HFF-Myc (cell line): ENCODE measurements at places on chromosomes 11 and 22.

GRCh38 chr11:59766542-59767224 is 11.5 kb downstream of the STX3 start:
- DNase-seq: no peak

DNA sequence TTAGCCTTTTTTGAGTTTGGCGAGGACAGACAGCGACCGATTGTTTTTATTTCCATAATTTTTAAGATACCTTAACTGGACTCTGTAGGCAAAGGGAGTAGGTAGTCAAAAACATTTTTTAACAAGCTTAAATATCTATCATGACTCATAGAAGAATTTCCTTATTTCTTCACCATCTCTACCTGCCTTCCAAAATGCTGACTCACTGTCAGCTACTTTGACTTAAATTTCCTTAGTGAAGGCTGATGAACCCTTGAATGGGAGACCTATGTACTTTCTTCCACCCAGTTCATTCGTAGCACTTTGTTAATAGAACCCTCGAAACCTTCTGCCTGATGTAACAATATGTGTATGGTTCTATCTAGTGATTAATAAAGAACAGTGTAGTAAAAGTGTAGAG is 1.1 kb upstream of the MTMR2 start:
- no peak for DNase-seq

DNA sequence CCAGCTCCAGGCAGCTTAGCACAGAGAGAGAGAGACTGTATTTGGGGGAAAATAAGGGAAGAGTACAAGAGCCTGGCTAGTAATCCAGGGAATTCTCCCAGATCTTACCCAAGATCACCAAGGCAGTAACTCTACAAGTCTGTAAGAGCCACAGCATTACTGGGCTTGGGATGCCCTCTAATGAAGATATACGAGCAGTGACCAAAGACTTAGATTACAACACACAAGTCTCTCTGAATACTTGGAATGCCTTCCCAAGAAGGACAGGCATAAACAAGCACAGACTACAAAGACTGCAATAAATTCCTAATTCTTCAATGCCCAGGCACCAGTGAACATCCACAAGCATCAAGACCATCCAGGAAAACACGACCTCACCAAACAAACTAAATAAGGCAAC is 17.7 kb downstream of the DNAJC24 start:
- no peak for DNase-seq

DNA sequence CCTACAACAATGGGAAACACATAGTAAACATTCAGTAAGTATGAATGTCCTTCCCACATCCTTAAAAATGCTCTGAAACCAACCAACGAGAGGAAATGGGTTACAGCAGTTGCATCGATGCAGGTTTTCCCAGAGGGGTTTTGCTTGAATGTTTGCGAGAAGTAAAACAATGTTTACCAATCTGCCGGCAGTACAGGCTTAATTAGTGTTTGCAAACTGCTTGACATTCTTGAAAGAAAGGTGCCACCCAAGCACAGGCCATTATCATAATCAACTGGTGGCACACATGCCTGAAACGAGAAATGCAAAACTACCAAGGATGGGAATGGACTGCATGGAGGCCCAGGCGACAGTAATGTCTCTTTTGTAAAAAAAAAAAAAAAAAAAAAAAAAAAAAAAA is 27.1 kb upstream of the OPCML start:
- no peak for DNase-seq

DNA sequence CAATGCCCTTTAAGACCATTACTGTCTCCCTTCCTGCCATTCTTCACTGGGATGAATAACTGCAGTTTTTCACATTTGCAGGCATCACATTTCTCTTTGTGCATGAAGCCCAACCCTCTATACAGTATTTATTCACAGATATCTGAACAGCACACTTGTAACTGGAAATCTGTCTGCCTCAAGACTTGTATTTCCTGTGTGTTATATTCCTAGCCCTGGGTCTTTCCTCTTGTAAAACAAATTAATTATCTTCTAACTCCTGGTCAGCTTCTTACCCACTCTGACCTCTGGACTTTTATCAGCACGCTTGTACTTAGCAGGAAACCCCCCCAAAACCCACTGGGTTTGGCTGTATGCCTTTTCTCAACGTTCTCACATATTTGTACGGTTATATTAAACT is 2.0 kb downstream of the CSRP3 start:
- DNase-seq: no peak

GRCh38 chr11:12750181-12750580 is 76.0 kb downstream of the TEAD1 start:
- no peak for DNase-seq

DNA sequence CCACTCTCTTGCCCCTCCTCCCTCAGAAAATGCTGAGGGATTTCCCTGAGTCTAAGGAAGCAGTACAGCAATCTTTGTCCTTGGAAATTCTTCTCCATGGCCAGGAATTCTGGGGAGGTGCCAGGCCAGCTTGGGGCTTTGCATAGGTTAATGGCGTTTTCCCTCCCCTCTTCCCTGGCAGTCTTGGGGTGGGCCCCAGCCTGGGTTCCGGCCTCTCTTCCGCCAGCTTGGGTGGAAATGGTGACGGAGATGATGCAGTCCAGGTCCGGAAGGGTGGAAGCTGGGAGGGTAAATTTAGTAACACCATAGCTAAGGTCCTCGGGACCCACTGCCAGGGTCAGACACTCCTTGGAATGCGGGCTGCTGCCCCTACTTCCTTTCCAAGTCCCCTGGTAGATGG is 5.0 kb downstream of the PHLDB1 start:
- DNase-seq: no peak

DNA sequence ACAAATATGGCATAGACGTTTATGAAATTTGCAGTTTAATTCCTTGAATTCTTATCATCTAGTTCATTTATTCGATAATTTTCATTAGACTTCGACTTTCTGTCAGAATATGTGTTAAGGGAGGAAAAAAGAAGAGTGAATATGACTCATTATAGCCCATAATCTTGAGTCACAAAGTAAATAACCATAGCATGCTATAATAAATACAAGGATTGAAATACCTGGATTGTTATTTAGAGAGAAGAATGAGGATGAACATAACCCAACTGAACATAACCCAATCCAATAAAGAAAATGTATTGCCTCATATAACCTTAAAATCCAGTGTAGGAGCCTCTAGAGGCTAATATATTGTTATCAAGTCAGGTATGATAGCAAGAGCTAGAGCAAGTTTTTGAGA is 1858.3 kb upstream of the RAG2 start:
- no peak for DNase-seq

DNA sequence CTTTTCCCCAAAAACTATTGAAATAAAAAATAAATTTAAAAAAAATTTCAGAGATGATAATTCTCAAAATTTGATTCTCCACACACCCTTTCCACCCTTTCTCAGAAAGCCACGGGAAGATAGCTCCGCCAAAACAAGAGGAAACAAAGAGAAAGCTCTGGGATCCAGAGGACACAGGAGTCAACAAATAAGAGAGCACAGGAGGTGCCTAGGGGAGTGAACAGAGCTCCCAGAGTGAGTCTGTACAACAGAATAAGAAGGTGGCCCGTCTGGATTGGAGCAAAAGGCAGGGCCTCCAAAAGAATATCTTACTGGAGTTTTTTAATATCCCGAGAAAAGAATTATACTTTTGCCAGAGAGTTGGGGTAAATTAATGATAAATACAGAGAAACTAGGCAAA is 96.3 kb upstream of the DRD2 start:
- DNase-seq: no peak

DNA sequence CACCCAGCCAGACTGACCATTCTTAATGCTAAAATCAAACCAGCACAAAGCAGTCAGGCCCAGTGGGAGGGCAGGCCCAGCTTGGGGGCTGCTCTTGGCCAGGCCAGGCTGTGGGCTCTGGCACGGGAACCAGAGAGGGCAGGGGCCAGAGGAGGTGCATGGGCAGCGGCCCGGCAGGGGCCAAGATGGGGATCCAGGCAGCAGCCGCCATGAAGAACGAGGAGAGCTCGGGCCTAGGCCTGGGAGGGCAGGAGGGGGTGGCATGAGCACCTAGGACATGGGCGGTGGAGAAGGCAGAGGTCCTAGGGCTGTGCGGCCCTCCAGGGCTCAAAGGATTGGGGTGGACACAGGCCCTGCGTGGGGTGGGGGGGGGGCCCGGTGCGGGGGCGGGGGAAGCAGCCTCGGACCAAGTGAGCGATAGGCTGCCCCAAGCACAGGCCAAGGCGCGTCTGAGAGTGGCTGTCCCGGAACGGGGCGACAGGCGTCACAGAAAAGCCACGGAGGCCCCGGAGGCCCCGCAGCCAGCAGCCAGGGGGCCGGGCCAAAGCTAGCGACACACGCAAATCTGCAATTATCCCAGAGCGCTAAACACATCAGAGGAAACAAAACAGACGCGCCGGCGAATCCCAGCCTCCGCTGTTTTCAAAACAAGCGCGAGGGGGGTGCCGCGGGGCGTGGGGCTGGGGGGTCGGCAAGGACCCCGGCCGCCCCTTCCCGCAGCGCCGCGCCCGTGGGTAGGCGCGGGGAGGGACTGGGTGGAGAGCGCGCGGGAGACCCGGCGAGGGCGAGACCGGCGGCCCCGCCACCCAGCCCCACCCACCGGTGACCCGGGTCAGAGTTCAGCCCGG is 8.3 kb downstream of the PLXNB2 start:
- no peak for DNase-seq

DNA sequence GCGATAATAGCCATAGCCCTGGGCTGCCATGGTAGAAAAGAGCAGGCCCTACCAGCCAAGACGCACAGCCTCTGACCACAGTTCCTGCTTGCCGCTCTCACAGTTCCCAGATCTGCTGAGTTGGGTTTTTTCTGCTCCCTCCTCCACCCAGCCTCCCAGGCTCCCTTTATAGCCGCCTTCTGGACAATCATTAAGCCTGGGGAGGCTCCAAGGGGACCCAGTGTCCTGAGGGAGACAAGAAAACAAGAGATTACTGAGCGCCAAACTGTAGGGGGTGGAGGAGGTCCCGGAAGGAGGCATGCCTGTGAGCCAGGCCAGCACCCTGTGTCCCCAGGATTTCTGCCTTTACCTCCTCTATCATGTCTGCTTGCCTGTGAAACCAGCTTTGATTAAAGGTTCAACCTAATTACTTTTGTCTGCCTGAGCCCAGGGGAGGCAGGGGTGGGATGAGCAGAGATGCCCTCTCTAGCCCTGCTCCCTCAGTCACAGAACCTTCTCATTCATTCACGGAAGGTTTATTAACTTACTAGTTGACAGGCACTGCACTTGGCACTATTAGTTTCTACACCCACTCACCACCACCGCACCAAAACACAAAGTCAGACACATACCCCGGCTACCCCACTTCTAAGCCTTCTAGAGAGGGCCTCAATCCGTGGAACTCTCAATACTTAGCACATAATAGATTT is 1.2 kb downstream of the SLC37A4 start:
- no peak for DNase-seq

DNA sequence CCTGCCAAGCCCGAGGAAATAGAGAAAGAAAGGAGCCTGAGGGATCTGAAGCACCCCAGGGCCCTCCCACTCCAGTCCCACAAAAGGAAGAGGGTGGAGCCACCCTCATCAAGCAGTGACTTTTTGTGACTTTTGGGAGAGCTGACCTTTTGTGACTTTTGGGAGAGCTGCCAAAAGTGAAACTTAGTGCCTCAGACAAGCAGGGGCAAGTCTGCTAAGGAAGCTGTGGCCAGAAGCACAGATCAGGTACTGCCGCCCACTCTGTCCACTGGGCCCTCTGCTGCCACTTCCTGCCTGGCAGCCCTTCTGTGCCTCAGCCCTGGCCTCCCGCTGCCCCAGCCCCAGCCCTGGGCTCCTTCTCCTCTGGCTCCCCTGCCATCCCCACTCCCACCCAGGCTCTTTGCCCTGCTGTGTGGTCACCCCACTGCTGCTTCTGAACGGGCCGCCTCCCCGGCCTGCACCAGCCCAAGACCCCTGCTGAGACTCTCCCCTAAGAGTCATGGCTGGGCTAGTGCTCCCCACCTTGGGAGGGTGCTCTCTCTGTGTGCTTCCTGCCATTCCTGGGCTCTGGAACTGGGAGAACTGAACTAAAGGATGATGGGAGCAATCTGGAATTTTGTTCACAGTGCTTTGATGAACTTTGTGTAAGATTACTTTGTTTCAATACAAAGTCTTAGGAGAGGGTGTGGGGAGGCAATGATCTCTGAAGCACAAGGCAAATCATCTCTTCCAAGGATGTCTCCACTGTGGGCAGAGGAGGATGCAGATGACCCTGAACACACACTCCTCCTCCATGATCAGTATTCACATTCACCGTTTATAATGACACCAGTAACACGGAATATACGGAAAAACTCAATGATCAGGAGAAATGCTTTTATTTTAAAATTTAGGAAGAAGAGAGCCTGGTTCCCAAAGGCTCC is at the start of gene APOBEC3H:
APOBEC3H (plus strand) TSS at position 147 of the 923 bp plus-strand sequence. CDS start 3,035 bp downstream, outside the sequence.
- DNase-seq: peak; percentile 44

- no peak for DNase-seq
Observed at GRCh38 chr11:70555078-70555477, 156.7 kb downstream of the CTTN start.

GRCh38 chr11:20459865-20460264 is 72.3 kb downstream of the PRMT3 start:
- no peak for DNase-seq

- DNase-seq: no peak
Observed at GRCh38 chr11:76767659-76768058, 15.5 kb upstream of the TSKU start.

- no peak for DNase-seq
Observed at GRCh38 chr22:31094021-31094551, 13.0 kb downstream of the SMTN start.

DNA sequence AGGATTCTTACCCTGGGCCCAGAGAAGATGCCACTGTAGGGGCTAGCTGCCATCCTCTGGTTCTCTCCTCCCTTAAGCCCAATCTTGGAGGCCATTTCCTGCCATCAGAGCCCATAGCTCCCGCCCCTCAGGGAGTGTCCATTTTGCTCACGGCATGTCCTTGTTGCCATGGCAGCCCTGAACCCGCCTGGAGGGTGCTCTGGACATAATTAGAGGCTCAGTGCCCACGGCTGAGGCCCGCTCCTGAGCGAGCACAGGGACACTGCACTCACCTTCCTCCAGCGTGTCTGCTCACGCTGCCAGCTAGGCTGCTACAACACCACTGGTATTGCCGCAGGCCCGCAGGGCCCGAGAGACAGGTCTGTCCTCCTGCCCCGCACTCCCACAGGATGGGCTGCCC is 11.1 kb upstream of the SUSD2 start:
- DNase-seq: no peak

GRCh38 chr11:65440831-65441499 is 18.4 kb downstream of the NEAT1 start:
- DNase-seq: no peak

- DNase-seq: no peak
Observed at GRCh38 chr11:31030138-31030792, 339.3 kb downstream of the DCDC1 start.

DNA sequence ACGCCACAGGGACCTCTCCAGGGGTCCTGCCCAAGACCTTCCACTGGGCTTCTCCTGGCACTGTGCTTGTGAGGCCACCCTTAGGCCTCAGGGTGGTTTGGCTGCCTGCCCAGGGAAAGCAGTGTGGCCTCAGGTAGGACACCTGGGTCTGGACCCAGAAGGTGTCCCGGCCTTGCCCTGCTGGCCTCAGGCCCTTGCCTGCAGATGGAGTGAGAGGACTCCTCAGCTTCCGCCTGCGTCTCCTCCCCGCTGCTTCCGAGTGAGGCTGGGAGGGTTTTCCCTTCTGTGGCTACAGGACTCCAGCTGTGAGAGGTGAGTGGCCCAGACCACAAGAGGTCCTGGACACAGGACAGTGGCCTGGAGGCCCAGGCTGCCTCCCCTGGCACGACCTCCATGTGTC is 60.4 kb downstream of the WNT7B start:
- DNase-seq: no peak

- DNase-seq: no peak
Observed at GRCh38 chr22:17914474-17914873, 109.9 kb downstream of the MICAL3 start.

GRCh38 chr11:7261578-7261977 is 9.9 kb downstream of the SYT9 start:
- DNase-seq: no peak
